Stimulated activated CD8-positive, alpha-beta memory T cell treated with anti-CD3 and anti-CD28 coated beads, Interleukin-15, amount 100 ng/mL, for 1 hour (primary cell): ENCODE measurements at places on chromosomes 3 and 15.
A peak's percentile ranks its signal among the peaks of the same experiment; 100 is the strongest.

GRCh38 chr3:123667784-123668183 is 82.9 kb upstream of the HACD2 start:
- DNase-seq, result no peak

DNA sequence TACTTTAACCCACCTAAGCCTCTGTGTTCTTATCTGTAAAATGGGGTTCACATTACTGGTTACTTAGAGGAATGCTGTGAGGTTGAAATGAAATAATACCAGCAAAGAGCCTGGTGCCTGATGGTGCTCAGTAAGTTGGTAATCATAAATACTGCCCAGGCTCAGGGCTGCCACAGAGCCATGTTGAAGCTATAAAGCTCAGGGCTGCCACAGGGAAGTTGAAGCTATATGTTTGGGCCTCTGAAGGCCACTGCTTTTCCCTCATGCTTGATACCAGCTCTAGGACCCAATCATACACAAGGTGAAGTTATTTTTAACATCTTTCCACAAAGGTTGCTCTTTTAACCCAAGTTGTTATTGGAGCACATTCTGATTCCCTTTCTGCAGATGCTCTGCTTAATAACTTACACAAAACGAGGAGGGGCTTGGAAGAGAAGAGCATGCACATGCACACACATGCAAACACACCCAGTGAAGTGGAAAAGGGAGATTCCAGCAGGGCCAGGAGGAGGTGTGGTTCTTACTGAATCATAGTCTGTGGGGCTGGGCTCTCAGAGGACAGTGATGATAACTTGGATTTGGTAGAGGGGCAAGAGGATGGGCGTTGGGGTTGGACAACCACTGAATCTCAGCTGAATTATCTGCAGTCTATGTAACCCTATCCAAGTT is 17.4 kb downstream of the PARP14 start:
- DNase-seq, result no peak

DNA sequence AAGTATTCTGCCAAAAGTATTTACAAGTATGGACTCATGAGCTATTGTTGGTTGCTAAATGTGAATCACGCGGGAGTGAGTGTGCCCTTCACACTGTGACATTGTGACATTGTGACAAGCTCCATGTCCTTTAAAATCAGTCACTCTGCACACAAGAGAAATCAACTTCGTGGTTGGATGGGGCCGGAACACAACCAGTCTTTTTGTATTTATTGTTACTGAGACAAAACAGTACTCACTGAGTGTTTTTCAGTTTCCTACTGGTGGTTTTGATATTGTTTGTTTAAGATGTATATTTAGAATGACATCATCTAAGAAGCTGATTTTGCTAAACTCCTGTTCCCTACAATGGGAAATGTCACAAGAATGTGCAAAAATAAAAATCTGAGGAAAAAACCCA is 30.3 kb downstream of the SYNM start:
- DNase-seq, result no peak

- no peak for DNase-seq
Measured at GRCh38 chr3:151620071-151620470, 113.7 kb upstream of the AADACL2 start.

GRCh38 chr15:26773067-26773877 is 406 bp upstream of the GABRB3 start:
- no peak for DNase-seq

DNA sequence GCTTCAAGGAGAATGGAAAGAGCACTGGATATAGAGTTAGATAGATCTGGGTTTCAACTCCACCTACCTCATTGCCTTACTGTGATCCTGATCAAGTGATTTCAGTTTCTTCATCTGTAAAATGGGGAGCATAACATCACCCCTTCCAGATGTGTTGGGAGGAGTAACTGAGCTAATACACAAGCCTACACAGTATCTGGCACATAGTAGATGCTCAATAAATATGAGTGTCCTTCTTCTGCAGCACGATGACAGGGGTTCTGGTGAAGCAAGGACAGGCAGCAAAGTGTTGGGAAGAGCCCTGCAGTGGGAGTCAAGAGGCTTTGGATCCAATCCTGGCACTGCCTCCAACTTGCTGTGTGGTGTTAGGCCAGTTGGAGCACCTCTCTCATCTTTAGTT is 270.0 kb downstream of the UACA start:
- no peak for DNase-seq

- no peak for DNase-seq
Measured at GRCh38 chr3:114331007-114331406, 37.2 kb downstream of the TIGIT start.

GRCh38 chr15:57387564-57388076 is 11.3 kb downstream of the CGNL1 start:
- DNase-seq, result no peak

DNA sequence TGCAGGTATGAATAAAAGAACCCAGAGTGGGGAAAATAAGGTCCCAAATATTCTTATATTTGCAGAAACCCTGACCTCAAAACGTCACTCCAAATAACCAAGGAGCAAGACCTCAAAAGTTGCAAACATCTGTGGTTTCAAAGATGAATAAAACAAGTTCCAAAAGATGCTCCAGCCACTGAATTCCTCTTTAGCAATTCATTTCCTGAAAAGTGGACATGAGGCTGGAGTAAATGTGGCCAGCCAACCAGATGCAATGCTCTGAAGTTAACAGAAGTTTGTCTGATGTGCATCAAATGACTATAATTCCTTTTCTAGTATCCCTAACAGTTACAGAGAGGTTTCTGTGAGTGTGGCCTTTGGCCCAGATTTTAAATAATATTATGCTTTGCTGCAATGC is 71.2 kb upstream of the WNT5A start:
- no peak for DNase-seq

- no peak for DNase-seq
Measured at GRCh38 chr3:149042789-149043386, 43.4 kb downstream of the HLTF start.

DNA sequence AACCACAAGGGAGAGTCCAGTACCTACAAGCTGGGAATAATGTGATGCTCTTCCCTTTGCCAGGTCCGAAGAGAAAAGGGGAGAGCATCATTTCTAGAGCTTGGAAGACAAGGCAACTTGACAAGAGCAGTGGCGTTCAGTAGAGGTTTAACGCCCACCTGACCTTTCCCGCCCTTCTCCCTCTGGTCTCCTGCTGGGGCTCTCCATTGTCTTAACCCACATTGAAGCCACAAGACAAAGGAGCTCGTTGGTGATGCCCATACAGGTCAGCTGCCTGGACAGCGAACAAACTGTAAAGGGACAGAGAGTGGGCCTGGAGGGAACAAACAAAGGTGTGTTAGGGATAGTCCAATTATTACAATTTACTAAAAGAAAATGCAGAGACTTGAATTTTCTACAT is 13.1 kb upstream of the DUT start:
- no peak for DNase-seq

DNA sequence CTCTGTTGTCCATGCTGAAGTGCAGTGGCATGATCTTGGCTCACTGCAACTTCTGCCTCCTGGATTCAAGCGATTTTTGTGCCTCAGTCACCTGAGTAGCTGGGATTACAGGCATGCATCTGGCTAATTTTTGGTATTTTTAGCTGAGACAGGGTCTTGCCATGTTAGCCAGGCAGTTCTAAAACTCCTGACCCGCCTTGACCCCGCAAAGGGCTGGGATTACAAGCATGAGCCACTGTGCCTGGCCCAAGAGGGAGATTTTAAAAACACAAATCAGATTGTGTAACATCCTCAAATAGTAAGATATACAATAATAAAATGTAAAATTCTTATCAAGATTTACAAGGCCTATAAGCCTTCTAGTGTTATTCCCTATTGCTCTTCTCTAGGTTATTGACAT is 62.5 kb upstream of the PHLDB2 start:
- no peak for DNase-seq

GRCh38 chr3:23537101-23537551 is 268.6 kb upstream of the UBE2E1 start:
- DNase-seq, result no peak

DNA sequence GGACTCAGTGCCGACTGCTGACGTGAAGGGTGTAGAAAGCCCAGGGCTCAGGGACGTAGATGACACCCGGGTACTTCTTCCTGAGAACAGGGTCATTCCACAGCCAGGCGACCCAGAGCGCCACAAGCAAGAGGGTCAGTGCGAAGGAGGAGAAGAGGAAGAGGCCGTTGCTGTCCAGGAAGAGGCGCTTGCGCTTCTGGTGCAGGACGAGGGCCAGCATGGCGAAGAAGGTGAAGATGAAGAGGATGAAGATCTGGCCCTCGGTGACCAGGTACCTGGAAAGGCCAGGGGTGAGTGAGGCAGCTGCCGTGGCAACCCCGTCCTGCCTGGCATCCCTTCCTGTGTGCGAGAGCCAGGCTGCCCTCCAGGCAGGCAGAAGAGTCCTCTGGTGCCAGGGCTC is 3.0 kb upstream of the CALML4 start:
- no peak for DNase-seq

DNA sequence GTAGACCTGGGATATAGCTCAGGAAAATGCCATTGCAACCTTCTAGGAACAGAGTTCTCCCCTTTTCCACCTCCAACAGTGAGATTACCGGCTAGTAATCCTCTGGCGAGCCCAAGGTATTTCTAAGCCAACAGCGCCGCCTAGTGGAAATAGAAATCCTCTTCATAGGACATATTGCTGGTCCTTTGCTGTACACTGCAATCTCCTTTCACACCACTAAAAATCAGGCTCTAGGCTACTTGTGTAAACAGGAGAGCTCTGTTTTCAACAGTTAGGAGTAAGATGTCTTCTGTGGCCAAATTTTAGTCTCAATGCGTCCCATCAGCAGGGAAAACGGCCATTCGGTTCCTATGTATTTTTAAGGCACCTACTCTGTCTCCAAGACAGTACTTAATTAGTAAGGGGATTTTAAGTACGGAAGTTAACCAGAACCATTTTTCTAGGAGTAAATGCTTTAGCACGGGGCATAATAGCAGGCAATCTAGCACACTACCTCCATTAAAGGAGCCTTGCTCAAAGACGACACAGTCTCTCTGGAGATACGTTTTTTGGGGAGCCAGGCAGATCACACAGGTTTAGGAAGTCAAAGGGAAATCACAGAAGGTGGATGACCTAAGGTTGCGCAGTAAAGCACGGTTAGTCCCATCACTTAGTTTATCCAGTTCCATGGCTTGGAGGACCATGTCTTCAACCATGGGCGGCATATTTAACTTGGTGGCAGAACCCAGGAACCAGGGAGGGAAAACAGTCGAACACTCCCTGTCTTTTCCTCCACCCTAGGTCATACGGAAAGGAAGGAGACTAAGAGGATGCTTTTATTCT is 43.8 kb downstream of the NCEH1 start:
- DNase-seq, result peak; percentile 51

- no peak for DNase-seq
Measured at GRCh38 chr15:95940431-95940985, 390.0 kb upstream of the NR2F2 start.

DNA sequence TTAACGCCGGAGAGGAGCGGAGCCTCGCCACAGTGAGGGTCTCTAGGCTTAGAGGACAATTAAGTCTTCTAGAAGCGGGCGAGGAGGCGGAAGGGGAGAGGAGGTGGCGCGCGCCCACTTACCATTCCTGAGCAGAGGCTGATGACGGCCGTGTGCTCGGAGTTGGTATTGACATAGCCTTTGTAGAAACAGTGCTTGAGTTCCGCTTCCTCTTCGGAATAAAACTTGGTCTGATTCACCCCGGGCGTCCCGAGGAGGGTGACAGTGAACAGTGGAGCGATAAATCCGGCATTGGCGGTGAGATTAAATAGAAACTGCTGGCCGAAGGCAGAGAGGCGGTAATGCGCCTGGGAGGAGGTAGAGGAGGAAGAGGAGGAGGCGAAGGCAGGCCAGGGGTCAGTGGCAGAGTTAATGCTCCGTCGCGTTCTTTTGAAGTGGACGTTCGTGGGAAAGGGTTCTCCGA is 1.3 kb downstream of the ADAMTS9 start:
- no peak for DNase-seq

DNA sequence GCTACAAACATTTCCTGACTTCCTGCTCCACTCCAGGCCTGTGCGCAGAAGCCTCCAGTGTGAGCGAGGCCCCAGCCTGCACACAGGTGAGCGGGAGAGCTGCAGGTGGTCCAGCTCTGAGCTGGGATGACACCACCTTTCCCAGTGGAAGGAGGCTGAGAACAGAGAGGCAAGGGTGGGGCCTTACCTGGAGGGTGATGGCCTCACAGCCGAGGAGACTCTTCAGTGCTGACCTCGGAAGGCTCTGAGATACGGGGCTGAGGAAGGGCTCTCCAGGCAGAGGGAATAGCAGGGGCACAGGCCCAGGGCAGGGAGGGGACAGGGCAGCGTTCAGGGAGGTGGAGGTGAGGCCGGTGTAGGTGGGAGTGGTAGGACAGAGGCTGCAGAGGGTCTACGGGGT is 70.8 kb downstream of the EFCAB12 start:
- DNase-seq, result no peak

DNA sequence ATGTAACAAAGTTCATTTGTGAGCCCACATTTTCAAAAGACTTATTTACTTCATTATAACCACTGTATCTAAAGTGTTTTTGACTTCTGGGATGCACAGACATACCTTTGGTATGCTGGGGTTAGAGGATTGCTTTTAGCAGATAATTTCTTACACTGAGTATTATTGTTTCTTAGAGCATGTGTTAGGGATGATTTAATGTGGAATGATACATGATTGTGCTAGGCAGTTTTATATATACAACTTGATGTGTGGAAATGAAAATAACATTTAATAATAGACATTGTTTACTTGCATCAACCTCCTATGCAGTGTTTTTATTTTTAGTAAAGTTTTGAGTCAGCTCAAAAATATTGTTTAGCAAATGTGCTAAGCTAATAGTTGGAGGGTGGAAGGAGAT is 3.4 kb downstream of the KIF23 start:
- no peak for DNase-seq

DNA sequence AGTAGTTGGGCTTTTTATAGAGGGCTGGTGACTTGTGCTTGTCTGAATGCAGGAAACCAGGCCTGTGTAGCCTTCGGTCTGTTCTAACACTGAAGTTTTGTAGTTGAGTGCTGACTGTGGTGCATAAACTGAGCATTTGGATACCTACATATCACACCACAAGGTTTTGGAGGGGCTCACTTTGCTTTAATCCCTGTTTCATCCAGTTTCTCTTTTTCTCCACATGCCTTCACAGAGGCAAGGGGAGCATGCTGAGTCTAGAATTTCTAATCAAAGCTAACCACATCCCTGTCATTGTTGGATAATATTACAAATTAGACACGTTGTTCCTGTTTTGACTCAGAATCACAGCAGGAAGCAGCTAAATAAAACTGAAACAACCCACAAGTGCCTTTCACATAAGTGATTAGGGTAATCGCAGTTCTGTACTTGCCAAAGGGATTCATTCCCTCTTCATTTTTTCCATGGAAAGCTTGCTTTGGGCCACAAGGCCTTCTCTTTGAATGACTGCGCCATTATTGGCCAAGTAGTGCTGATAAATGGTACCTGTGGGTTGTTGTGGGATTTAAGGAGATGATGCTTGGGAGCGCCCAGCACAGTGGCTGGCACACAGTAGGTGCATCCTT is 48.9 kb downstream of the TGFBR2 start:
- DNase-seq, result no peak

GRCh38 chr15:63677778-63678177 is 80.6 kb downstream of the FBXL22 start:
- DNase-seq, result no peak

DNA sequence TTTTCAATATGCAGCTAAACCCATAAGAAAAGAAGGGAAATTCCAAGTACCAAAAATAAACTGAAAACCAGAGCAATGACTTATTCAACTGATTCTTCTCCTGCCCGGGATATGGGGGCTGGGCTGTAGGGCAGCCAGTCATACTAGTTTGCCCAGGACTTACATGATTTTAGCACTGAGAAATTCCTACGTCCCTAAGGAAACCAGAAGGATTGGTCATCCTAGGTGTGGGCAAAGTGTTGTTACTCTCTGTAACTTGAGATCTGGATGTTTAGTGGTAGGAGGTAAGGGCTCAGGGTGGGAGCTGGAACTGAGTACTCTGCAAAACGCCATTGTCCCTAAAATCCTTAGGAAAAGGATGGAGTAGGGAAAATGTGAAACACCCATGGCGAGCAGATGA is 1.2 kb upstream of the DAZL start:
- no peak for DNase-seq
